ENCODE measurements at places on chromosomes 7 and 10.

DNA sequence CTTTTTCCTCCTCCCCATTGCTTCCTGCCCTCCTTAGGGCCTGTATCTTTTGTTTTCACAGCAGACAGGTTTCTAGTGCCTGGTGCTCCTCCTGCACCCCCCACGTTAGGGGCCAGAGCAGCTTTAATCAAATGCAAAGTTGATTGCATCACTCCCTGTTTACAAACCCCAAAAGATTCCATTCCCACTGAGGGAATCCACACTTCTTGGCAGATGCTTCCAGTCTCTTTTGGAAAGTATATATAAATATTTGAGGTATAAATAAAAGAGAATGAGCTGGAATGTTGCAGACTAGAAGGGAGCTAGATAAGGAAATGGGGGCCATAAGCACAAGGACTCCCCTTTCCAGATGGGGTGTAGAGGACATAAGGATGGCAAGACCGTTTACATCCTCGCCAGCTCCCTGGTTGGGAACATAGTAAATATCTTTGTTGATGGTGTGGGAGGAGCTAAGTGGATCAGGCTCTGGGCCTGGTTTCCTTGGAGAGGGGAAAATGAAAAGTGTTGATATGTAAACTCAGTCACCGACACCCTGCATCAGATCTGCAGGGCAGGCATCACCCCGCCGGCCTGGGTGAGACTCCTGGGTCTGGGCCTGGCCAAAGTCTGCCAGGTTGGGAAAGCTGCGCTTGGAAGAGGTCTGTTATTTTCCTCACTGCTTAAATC, 6.2 kb downstream of the RARRES2 start:
- H3K27me3 ChIP-seq: peaks cover 4% of the 10 kb centered on the region
- H3K27ac ChIP-seq: no peak overlapping the region
- no peaks in the 10 kb centered on the region for H3K4me1 ChIP-seq
- H3K4me3 ChIP-seq: no peak overlapping the region

GRCh38 chr7:128352636-128353035, 8.9 kb downstream of the PRRT4 start:
- H3K36me3 ChIP-seq: no peaks in the 10 kb centered on the region
- H3K27me3 ChIP-seq: peaks cover 62% of the 10 kb centered on the region
- no peak overlapping the region for H3K27ac ChIP-seq
- no peak overlapping the region for H3K4me3 ChIP-seq
- H3K4me1 ChIP-seq: peaks cover 9% of the 10 kb centered on the region

GRCh38 chr7:45032421-45032820, 32.4 kb downstream of the CCM2 start:
- peaks cover 74% of the 10 kb centered on the region for H3K36me3 ChIP-seq
- H3K27me3 ChIP-seq: no peaks in the 10 kb centered on the region
- no peak for DNase-seq

GRCh38 chr7:106074257-106074656, 37.9 kb downstream of the SYPL1 start:
- H3K27ac ChIP-seq: no peak overlapping the region
- H3K4me1 ChIP-seq: peaks cover 45% of the 10 kb centered on the region
- H3K27me3 ChIP-seq: peaks cover 2% of the 10 kb centered on the region
- H3K4me3 ChIP-seq: no peak overlapping the region
- peaks cover 5% of the 10 kb centered on the region for H3K36me3 ChIP-seq
- no peak for DNase-seq

DNA sequence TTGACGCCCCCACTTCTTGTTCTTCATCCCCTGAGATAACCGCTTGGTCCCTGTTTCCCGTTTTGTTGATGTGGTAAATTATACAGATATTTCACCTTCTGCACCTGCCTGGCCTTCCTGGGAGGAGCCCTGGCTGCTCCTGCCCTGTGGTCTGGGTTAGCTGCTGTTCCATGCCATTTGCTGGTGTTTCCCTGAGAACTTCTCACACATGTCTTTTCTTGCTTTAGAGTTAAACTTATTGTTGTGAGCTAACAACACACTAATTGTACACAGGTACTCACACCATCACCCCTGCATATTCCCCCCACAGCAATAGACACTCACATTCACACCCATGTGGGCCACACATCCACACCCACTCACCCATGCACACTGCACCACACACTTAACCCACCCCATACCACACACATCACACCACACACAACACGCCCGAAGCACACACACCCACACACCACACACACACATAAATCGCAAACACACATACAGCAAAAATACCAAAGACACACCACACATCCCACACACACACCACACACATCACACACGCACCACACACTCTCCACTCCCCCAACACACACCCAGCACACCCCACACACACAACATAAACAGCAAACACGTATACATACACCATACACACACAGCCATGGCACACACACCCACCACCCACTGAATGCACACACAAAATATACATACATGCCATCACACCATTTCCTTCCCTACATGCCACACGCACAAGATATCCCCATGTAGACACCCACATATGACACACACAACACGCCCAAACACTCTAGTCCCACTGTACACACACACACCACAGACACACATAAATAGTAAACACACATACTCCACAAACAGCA, 19.4 kb upstream of the ANTXRL start:
- no peak overlapping the region for H3K27ac ChIP-seq
- H3K4me3 ChIP-seq: no peak overlapping the region
- peaks cover 33% of the 10 kb centered on the region for H3K4me1 ChIP-seq
- no peak for DNase-seq
- peaks cover under 1% of the 10 kb centered on the region for H3K36me3 ChIP-seq

GRCh38 chr10:72089618-72090017, 1.3 kb upstream of the SPOCK2 start:
- DNase-seq: peak; percentile 41
- H3K27me3 ChIP-seq: no peaks in the 10 kb centered on the region
- peaks cover 53% of the 10 kb centered on the region for H3K4me1 ChIP-seq
- H3K27ac ChIP-seq: peak overlapping the region; percentile 100

GRCh38 chr7:141590071-141590470, 38.9 kb downstream of the AGK start:
- no peaks in the 10 kb centered on the region for H3K27me3 ChIP-seq
- H3K27ac ChIP-seq: no peak overlapping the region
- no peak for DNase-seq
- H3K4me1 ChIP-seq: peaks cover 31% of the 10 kb centered on the region

- no peak overlapping the region for H3K4me3 ChIP-seq
- H3K27me3 ChIP-seq: peaks cover 11% of the 10 kb centered on the region
- no peaks in the 10 kb centered on the region for H3K4me1 ChIP-seq
These were observed 28.6 kb upstream of the ST7 start for GRCh38 chr7:116924741-116925140.

GRCh38 chr7:29237489-29237888, 42.9 kb downstream of the CHN2 start:
- no peak overlapping the region for H3K4me3 ChIP-seq
- DNase-seq: no peak
- no peaks in the 10 kb centered on the region for H3K36me3 ChIP-seq
- H3K27me3 ChIP-seq: peaks cover 13% of the 10 kb centered on the region
- no peak overlapping the region for H3K27ac ChIP-seq
- peaks cover 10% of the 10 kb centered on the region for H3K4me1 ChIP-seq

DNA sequence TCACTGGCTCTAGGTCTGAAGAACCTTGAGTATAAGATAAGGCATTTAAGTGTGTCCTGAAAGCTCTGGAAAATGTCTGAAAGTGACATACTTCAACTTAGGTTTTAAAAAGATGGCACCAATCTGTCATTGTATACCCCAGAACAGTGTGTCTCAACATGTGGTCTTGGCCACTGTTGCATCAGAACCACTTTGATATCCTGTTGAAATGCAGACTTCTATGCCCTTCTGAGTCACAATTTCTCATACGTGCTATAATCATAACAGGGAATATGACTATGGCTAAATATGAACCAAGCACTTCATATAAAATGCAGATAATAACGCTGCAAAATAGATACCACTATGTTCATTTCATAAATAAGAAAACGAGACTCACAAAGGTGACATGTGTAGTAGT, 38.0 kb upstream of the GPAM start:
- no peaks in the 10 kb centered on the region for H3K4me1 ChIP-seq
- no peak for DNase-seq
- H3K4me3 ChIP-seq: no peak overlapping the region
- H3K27me3 ChIP-seq: peaks cover 14% of the 10 kb centered on the region
- no peaks in the 10 kb centered on the region for H3K36me3 ChIP-seq
